ENCODE measurements at places on chromosomes 5 and 9.

DNA sequence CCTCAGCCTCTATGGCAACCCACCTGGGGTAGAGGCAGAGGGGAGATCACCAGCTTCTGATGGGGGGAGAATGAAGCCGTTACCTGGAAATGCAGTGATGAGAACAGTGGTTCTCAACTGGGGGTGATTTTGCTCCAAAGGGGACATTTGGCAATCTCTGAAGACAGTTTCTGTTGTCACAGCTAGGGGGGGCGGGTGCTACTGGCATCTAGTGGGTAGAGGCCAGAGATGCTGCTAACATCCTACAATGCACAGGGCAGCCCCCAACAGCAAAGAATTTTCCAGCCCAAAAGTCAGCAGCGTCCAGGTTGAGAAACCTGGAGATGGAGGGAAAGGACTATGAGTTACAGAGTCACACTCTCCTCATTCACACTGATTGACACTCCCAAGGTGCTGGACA is 84.5 kb downstream of the FGF1 start:
- DNase-seq, result no peak

DNA sequence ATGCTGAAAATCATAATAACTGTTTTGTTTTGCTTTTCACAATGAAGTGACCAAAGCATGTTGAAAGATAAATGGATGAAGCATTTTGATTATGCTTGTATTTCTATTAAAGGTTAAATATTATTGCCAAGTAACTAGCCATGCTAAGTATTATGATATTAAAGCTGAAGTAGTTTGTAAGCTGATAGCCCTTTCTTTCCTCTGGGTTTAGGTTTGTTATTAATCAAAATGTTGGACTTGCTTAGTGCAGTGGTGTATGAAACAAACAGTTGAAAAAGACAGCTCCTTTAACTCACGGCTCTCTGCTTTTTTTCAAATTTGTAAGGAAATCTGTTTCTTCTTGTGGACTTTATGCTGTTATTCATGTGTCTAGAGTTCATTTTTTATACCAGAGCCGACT is 246.0 kb downstream of the CWC27 start:
- DNase-seq, result no peak

- no peak for DNase-seq
These were observed 202.1 kb upstream of the TLE4 start for GRCh38 chr9:79369676-79370075.

DNA sequence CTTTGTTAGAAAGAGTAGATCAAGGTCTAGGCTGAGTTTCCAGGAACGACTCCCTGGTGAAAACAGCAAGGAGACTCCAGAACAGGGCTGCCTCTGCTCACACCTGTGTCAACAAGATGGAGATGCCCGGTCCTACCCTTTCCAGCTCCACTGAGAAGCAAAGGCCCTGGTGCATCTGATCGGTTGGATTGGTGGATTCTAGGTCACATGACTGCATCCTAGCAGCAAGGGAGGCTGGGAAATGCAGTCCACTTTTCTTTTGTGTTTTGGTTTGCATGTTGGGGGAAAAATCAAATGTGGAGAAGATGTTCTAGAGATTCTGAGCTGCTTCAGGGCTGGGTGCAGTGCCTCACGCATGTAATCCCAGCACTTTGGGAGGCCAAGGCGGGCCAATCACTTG is 82.0 kb upstream of the TRIO start:
- no peak for DNase-seq

DNA sequence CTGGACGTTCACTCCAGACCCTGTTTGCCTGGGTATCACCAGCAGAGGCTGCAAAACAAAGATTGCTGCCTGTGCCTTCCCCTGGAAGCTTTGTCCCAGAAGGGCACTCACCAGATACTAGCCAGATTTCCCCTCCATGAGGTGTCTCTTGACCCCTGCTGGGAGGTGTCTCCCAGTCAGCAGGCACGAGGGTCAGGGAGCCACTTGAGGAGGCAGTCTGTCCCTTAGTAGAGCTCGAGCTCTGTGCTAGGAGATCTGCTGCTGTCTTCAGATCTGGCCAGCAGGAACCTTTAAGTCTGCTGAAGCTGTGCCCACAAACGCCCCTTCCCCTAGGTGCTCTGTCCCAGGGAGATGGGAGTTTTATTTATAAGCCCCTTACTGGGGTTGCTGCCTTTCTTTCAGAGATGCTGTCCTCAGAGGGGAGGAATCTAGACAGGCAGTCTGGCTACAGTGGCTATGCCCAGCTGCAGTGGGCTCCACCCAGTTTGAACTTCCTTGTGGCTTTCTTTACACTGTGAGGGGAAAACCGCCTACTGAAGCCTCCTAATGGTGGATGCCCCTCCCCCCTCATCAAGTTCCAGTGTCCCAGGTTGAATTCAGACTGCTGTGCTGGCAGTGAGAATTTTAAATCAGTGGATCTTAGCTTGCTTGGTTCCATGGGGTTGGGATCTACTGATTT is 253.9 kb downstream of the SPATA31D1 start:
- no peak for DNase-seq

- DNase-seq, result no peak
These were observed 57.8 kb upstream of the CCDC112 start for GRCh38 chr5:115354246-115354645.

GRCh38 chr5:33317271-33317670 is 123.5 kb upstream of the TARS1 start:
- DNase-seq, result no peak

DNA sequence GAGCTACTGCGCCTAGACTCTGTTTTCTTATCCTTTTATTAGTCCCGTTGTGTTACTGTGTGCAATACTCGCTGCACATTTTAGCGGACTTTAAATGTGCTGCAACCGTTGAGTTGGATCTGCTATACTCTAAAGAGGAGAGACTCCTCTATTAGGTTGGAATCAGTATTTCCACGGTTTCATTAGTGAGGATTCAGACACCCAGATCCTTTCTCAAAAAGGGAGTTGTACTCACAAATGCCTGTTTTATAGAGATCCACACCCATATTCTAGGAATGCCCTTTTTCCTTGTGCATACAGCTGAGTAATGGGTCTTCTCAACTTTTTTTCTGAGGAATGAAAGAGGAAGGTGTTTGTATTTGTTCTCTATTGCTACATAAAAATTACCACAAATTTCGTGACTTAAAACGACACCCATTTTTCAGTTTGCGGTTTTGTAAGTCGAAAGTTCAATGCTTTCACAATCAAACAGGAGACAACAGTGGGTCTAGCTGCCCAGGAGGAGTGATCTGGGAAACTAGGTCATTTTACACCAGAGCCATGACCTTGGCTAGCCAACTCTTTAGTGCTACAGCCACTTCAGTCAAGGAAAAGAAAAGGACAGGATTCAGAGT is 52.8 kb upstream of the SLC44A1 start:
- DNase-seq, result no peak

- no peak for DNase-seq
These were observed 146.5 kb downstream of the C5orf15 start for GRCh38 chr5:133821889-133822288.

DNA sequence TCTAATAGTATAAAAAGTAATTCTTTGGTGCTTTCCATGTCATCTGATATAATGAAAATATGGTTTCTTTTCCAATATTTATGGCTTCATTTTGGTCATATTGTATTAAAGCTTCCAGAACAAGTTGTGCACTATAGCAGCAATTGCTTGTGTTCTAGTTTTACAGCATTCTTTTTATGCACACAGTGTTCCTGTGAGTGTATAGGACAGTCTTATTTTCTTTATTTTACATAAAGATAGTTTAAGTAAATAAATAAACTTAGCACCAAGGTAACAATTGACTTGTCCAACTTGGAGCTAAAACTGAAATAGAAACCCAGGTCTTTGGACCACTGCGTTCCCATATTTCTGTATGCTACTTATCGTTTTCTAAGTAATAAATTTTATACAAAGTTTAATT is 38.9 kb downstream of the ATG10 start:
- no peak for DNase-seq

GRCh38 chr9:135769489-135770202 is 67.7 kb downstream of the KCNT1 start:
- no peak for DNase-seq

GRCh38 chr5:95961617-95962474 is at the start of gene ELL2:
Gene ELL2 (minus strand): TSS chr5:95961851. CDS start chr5:95961721, 130 bp downstream.
- peak; percentile 99 for DNase-seq

DNA sequence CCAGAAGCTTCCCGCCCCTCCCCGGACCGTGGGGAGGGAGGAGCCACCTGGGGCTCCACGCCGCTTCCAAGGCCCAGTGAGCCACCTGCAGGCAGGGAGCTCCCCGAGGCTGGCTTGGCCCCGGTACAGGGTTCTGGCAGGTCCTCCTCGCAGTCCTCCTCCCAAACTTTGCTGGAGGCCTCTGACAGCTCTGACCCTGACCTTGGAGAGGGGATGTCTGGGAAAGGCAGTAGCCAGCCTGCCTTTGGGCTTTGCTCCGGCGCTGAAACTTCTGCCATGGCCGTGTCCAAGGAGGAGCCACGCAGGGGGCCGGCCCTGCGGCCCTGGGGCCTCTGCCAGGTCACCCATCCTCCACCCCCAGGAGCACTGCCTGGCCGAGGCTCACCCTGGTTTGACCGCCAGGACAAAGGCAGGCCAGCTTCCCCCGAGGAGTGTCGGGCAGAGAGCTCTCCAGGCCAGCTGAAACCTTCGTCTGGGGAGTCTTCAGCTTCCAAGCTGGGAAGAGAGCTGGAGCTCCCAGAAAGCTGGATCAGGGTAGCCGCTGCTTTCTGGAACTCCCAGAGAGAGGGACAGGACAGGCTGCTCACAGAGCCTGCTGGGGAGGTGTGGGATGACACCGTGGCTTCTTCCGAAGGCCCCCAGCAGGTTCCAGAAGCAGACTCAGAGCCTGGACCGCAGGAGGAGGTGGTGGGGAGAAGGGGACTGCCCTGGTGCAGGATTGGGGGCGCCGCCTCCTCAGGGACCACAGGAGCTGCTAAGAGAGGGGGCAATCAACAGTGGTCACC is 9.0 kb upstream of the QSOX2 start:
- DNase-seq, result no peak

DNA sequence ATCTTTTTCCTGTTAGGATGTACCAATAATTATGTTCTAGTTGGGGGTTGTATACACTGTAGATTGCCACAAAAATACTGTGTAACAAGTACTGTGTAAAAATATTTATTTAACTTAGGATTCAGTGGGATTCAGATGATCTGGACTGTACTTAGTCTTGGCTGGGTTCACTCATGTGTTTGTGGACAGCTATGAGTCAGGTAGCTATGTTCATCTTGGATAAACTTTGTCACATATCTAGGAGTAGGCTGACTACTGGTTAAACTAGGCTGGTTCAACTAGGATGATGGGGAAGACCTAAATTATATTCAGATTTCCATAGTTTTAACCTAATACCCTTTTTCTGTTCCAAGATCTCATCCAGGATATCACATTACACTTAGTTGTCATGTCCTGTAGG is 32.1 kb upstream of the TNFSF15 start:
- no peak for DNase-seq

GRCh38 chr9:37121881-37122280 is 1.5 kb downstream of the ZCCHC7 start:
- no peak for DNase-seq

DNA sequence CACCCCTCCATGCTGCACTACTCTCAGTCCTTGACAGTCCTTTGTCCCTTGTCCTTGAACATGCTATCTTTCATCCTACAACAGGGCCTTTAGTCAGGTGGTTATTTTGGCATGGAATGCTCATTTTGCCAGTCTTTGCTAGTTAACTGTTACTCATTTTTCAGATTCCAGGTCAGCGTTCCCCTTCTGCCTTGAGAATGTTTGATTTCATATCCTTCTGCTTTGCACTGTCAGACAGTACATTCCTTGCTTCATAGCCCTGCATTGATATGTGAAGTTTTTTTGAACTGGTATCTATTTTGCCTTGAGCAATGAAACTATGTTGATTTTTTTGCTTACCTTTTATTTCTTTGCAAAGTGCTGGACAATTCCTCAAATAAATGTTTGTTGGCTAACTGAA is 638.2 kb upstream of the SEMA6A start:
- no peak for DNase-seq

DNA sequence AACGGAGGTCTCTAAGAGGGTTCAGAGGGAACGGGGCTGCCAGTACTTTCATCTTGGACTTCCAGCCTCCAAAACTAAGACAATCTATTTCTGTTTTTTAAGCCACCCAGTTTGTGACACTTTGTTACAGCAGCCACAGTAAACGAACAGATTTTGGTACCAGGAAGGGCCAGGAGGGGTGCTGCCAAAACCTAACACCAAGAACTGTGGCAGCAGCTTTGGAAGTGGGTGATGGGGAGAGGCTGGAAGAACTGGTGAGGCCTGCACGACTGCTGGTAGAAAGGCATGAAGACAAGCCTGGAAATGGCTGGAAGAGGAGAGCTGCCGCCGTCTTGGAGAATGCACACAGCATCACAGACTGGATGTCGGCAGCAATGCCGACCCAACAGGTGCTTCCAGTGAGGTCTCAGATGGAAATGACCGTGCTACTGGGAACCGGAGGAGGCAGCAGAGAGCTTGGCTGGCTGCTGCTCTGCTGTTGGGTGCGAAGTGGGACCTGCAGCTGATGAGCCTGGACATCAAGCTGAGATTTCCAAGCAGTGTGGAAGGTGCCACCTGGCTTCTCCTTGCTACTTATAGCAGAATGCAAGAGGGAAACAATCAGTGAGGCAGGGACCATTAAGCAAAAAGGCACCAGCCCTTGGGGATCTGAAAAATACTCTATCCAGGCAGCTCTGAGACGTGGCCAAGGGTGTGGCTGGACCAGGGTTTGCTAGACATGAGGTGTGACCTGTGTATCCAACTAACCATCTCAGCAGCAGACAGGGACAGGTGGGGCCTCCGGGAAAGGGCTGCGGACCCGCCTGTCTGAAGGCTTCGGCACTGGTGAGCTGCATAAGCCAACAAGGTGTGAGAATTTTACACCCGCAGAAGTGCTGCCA is 4.7 kb upstream of the TMEM210 start:
- DNase-seq, result no peak

DNA sequence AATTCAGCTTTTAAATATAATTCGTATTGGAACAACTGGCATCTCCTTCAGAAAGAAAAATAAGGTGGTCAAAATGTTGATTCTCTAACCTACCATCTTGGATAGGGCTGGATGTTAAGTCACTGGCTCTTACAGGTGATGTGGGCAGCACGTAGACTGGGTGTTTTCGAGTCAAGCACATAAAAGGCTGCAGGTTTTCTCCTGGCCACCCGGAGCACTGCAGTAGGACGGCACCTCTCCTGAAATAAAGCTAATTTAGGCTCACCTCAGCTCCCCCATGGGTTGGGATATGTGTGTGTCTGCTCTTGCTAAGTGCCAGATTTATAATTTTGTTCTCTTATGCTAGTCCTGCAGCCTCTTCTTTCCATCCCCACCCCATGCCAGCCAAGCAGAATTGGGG is 80.3 kb downstream of the IQGAP2 start:
- no peak for DNase-seq

DNA sequence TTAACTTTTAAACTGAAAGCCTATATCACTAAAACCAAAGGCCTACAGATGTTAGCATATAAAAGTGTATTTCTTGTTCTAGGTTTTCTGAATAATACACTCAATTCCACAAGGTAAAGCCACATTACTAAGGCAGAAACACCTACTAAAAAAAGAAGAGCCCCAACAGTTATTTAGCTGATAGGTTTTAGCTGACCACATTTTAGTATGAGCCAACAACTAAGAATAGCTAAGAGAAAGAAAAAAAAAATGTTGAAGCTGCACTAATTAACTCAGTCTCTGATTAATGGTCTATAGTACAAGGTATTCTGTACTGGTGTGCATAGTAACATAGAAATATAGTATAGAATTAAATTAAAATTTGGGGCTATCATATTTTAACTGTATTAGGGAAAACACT is 23.5 kb downstream of the ZFR start:
- DNase-seq, result no peak
